GM19239 (cell line): ENCODE measurements at places on chromosomes 5 and 9.

- DNase-seq: no peak
Observed at GRCh38 chr9:112848316-112849151, 42.1 kb downstream of the SLC46A2 start.

- no peak for DNase-seq
Observed at GRCh38 chr5:96919754-96920197, 16.1 kb upstream of the LNPEP start.

DNA sequence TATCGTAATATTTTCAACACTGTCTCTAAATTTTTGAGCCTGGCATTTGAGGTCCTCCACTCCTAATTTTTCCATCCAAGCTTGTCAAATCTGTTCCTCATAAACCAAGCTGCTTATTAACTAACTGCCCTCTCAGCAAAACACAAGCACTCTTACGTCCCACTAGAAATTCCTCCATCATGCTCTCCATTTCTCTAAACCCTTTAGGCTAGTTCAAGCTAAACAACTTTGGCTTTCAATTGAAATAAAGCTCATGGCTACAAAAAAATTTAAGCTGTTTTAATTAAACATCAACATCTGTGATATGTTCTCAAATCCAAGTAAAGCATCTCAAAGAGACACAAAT, 45.7 kb downstream of the RNF145 start:
- no peak for DNase-seq

GRCh38 chr5:169545762-169546161, 37.8 kb upstream of the SPDL1 start:
- no peak for DNase-seq

DNA sequence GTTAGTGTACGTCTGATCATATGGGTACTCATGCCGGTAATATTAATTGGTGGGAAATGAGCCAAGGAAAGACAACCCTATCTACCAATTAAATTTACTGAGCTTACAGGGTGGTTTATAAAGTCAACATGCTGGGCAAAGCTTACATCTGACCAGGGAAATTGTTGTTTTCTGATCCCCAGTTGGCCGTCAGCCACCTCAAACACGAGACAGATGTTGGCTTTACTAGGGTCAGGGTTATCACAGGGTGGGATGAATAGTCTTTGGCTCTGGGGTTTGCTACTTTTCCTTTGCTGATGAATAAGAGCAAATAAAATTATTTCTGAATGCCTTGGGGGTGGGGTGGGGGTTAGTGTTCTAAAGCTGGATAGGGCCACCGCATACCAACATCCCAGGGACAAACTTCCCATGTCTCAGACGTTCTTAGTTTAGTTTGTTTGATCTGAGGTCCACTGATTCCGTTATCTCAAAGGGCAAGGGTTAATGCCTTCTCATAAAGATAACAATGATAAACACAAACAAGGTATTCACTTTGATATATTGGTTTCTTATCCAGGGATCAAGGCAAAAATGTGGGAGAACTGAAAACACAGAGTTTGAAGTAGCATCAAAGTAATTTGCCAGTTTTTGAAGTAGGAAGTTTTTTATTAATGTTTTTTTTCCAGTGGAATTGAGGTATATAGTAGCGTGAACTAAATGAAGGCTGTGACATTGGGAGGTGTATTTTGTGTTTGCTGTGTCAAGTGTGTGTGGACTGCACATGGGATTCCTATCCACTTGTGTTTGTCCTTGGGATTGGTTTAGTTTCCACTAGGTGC, 109.1 kb upstream of the RPS23 start:
- no peak for DNase-seq

GRCh38 chr5:57953792-57954191, 471.2 kb upstream of the ACTBL2 start:
- no peak for DNase-seq

DNA sequence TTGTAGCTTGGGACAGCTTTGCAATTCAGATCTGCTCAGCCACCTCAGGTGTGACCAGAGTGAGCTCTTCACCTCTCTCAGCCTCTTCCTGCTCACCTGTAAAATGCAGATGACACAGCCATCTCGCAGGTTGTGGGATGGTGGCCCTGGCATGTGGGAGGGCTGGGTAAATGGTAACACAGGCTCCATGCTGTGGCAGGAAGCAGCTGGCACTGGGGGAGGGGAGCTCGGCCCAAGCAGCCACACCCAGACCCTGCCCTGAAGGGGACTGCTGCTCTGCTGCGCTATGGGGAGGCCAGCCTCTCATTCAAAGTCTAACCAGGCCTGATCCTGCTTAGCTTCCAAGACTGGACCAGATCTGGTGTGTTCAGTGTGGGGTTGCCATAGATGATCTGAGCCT, 24.1 kb downstream of the PHF2 start:
- DNase-seq: no peak

GRCh38 chr5:153714798-153715197, 224.3 kb downstream of the GRIA1 start:
- no peak for DNase-seq

GRCh38 chr5:95448789-95449188, 57.6 kb downstream of the FAM81B start:
- no peak for DNase-seq

DNA sequence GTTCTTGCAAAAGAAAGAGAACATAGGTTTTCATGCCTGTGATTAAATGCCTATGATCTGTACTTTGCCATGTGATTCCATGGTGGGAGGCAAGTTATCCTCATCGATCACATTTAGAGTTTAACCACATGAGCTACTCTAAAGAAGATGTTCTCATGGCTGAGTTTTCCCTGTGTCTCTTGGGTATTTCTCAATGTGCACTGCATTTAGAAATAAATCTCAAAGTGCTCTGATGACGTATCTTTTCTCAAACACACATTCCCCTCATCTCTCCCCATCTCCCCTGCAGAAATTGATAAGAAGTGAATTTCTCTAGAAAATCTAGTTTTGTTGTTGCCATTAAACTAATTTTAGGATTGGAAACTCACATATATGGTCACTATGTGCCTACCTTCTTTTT, 282.2 kb downstream of the SEMA5A start:
- no peak for DNase-seq

GRCh38 chr9:93898502-93899426, 56.4 kb downstream of the BARX1 start:
- no peak for DNase-seq

DNA sequence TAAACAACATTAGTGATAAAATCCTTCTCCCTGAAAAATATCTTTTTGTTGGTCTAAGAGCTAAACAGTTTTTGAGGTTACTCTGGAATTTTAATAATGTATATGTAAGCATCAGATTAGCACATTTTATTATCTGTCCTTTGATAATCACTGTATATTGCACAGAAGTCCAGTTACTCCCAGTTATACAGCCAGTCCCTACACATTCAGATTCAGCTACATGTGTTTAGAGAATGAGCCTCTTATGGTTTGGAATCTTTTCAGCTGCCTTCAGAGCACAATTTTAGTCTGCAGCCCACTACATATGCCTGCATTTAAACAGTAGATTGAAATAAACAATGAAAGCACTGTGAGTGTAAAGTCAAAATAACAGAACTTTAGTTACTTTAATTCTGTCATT, 438.2 kb downstream of the ARHGEF28 start:
- no peak for DNase-seq

GRCh38 chr5:171023508-171023907, 161.7 kb downstream of the RANBP17 start:
- no peak for DNase-seq

DNA sequence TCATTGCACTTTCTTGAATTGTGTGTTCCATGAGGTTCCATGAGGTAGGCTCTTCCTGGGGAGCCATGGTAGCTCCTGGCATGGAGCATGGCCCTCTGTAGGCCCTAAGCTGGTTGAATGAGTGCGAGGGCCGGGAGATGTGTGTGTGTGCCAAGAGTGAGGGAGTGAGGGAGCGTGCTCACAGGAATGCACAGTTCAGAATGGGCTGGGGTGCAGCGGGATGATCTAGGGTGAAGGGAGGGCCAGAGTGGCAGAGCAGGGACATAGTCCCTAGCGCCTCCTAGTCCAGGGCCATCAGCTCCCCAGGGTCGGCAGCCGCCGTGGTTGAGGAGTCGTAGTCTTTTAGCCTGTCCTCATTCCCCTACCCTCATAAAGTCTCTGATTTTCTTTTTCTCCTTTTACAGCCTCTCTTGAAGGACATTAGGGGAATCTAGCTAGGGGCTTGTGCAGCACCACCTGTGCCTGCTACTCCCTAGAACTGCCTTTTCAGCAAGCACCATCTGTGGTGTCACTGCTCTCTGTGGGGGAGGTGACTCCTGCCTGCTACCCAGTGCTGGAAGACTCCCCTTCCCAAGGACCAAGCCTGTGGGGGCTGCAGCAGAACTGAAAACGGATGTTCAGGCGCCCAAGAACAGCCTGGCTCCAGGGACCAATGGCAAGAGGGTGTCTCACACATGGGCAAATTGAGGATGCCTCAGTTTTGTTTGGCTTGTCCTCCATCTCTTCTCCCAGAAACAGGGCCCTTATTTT, 65.3 kb upstream of the PPARGC1B start:
- DNase-seq: no peak

DNA sequence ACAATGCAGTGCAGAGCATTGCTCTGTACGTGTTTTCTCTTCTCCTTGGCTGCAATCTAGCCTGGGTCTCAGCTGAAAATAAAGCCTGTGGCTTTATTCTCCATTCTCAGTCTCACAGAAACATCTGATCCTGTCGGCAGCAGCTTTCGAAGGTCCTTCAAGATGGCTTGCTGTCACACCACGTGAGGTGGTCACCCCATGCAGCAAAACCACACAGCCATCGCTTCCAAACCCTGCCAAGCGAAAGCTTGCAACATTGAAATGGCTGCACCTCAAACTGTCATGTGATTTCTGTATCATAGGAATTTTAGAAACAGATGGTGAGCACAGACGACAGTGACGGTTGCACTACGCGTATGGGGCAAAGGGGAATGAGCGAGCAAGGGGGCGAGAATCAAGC, 98.5 kb upstream of the SMARCA2 start:
- no peak for DNase-seq

DNA sequence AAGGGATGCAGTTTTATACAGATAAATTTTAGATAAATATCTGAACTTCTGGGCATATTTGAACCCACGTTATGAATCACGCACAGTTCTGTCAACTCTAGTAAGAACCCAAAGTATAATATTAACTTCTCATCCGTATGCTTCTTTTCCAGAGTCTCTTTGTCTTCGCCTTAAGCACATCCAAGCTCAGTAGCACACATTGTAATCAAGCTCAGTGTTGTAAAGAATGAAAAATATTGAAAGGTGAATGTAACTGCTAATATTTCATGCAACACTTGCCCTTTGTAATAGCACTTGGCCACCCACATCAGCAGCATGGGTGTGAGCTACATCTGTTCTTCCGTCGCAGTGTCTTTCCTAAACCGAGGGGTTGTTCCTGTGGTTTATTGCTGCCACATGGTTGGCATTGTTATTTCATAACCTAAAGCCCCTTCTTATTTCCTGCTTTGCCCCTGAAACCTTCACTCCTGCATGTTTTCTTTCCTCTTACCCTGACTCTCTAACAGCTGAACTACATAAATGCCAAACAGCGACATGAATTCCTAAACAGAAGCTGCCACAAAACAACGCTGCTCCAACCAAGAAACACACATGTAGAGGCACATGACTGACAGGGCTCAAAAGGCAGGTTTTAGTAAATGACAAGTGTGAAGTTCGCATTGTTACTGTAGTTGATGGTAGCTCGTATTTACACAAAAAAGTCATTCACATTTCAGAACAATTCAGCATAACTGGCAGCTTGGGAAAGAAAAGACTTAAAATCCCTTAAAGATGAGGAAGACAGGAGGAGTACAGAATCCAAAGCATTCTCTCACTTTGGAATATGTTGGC, 190.1 kb upstream of the MEF2C start:
- no peak for DNase-seq

DNA sequence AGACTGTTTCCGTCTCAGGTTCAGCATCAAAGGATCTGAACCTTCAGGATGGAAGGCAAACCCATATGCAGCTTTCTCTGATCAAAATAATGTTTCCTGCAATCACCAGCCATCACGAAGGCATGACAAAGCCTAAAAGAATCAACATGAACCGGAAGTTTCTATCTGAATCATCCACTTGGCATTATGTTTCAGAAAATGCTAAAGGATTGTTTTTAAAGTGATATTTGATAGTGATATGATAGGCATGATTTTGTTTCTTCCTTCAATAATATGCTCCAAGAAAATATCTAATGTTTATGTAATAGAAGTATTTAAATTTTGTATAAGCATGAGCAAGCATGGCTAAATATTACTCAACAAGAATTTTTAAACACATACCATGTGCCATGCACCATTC, 219.6 kb downstream of the PLK2 start:
- DNase-seq: no peak

DNA sequence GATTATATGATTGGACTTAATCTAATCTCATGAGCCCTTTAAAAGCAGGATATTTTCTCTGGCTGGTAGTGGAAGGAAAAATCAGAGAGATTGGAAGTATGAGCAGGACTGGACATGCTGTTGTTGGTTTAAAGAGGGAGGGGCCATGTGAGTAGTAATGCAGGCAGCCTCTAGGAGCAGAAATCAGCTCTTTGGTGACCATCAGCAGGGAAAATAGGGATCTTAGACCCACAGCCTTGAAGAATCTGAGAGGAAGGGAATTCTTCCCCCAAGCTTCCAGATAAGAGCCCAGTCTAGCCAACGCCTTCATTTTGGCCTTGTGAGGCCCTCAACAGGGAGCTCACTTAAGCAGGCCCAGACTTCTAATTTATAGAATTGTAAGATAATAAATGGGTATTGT, 9.5 kb downstream of the SH3GL2 start:
- DNase-seq: no peak

GRCh38 chr5:146474065-146474464, 26.9 kb downstream of the TCERG1 start:
- no peak for DNase-seq

GRCh38 chr9:91302831-91303230, 58.9 kb downstream of the AUH start:
- DNase-seq: no peak

DNA sequence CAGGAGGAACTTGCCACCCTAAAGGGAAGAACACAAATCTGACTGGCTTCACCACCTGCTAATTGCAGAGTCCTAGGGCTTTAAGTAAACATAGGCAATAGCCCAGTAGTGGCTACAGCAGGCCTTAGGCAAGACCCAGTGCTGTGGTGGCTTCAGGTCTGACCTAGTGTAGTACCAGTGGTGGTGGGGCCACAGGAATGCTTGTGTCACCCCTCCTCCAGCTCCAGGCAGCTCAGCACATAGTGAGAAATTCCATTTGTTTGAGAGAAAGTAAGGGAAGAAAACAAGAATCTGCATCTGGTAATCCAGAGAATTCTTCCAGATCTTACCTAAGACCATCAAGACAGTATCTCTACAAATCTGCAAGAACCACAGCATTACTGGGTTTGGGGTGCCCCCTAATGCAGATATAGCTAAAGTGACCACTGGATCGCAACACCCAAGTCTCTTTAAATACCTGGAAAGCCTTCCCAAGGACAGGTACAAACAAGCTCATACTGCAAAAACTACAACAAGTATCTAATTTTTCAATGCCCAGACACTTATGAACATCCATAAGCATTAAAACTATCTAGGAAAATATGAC, 102.6 kb upstream of the TRPM3 start:
- no peak for DNase-seq

GRCh38 chr9:93268551-93269314, 84.8 kb downstream of the WNK2 start:
- DNase-seq: peak; percentile 5
